ENCODE measurements at places on chromosomes 3 and 15.

GRCh38 chr3:71684757-71685386 lies 40.3 kb downstream of the EIF4E3 start:
- DNase-seq, result no peak

DNA sequence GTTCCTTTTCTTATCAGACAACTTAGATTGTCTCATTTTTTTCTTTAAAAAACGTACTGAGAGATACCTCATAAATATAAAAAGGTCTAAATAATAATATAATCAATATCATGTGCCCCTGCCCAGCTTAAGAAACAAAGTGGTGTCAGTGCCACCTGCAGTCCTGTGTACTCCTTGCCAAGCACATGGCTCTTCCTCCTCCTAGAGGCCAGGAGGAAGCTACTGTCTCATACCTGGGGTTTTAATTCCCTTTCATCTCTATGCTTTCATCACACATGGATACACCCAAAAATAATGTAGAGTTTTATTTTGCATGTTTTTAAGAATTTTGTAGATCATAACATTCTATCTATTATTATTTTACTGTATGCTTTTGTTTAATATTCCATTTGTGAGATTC lies 98.6 kb upstream of the C15orf61 start:
- no peak for DNase-seq

DNA sequence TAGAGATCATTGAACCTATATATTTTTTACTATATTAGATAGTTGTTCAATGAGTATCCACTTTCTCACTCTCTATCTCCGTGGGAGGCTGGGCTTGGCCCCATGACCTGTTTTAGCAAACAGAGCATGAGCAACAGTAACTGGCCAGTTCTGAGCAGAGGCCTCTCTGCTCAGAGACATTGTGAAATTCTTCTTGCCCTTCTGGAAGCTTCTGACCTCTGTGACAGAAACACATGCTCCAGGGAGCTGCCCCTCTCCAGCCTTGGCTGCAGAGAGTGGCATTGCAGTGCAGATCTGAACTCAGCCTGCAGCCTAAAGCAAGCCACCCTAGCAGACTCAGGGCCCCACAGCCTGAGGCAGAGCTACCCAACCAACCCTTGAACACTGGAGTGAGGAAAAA lies 20.5 kb downstream of the FAM240A start:
- no peak for DNase-seq

- DNase-seq, result no peak
Observed at GRCh38 chr3:47617086-47618010, 38.7 kb upstream of the CSPG5 start.
